ENCODE measurements at places on chromosomes 7 and 10.

GRCh38 chr10:30062090-30062489, 2.7 kb upstream of the JCAD start:
- no peak for DNase-seq

DNA sequence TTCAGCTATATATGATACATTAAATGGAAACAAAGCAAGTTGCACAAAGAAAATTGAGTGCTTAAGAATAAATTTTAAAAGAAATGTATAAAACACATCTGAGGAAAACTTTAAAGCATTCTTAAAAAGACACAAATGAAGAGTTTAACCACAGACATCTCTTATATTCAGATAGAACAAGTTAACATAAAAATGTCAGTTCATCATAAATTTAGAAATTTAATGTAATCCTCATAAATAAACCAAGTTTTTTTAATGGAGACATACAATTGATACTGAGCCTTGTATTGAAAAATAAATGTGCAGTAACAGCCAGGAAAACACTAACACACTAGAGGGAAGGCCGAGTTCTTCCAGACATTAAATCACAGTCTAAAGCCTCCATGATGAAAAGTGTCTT, 243.9 kb upstream of the MKLN1 start:
- no peak for DNase-seq

- no peak for DNase-seq
These were observed 4.2 kb downstream of the CYP17A1 start for GRCh38 chr10:102832987-102833386.

DNA sequence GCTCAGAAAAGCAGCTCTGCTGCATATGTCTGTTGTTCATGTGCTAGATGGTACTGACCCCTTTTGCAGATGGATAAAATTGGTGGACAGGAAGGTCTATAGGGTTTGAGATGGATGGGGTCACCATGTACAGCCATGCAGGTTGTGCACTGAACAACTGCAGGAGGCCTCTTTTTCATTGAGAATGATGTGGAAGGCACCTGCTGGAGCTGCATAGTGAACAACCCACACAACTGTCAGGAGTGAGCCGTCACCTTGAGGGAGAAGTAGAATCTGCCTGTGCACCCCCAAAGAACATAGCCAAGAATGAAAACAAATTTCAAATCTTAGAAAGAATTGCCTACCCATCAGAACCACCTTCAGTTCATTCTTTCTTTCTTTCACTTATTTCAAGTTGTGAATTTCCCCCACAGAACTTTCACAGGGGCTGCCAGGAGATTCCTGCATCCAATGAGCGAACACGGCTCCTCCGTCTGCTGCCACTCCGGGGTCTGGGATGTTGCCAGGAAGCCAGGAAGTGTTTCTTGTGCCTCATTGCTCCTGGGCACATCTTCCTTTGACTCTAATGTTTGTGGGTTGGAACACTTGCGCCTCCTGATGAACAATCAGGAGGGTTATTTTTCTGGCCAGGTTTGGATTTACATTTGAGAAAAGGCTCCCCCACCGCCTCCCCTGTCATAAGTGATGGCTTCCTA, 53.7 kb upstream of the DOCK1 start:
- DNase-seq = no peak

DNA sequence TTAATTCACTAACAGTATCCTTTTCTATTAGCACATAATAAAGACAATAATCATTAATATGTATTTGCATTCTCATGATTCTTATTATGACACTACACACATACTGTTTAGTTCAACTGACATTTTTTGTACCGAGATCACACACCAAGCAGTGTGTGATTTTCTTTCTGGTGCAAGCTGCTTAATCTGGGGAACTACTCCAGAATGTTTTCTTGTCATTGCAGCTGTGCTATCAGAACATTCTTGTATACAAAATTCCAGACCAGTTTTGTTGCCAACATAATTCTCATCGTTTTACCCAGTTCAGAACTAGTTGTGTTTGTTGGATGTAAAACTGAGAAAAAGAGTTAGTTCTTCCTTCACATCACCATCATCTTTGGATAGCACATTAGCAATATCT, 37.4 kb downstream of the VKORC1L1 start:
- no peak for DNase-seq

GRCh38 chr10:63760034-63760707, 239.0 kb downstream of the REEP3 start:
- DNase-seq = no peak

- DNase-seq = no peak
These were observed 64.8 kb upstream of the PAPSS2 start for GRCh38 chr10:87594864-87595263.

GRCh38 chr10:110163841-110164240, 43.6 kb upstream of the MXI1 start:
- no peak for DNase-seq

- DNase-seq = no peak
These were observed 2.1 kb downstream of the ADD3 start for GRCh38 chr10:110009736-110010475.

DNA sequence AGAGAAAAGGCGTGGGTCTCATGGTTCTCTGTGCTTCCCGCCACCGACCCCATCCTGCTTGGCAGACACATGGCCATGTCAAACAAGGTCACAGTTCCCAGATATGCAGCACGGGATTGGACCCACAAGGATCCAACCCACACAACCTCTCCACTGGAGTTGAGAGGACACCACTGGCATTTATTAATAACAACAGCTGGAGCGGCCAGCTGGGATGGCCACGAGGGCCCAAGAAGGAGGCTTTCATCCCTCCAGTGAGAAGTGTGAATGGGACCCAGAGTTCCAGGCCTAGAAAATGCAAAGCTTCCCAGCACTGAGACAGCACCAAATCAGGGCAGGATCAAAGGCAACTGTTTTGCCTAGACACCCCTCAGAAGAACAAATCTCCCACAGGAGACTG, 31.5 kb downstream of the FGFR2 start:
- no peak for DNase-seq

DNA sequence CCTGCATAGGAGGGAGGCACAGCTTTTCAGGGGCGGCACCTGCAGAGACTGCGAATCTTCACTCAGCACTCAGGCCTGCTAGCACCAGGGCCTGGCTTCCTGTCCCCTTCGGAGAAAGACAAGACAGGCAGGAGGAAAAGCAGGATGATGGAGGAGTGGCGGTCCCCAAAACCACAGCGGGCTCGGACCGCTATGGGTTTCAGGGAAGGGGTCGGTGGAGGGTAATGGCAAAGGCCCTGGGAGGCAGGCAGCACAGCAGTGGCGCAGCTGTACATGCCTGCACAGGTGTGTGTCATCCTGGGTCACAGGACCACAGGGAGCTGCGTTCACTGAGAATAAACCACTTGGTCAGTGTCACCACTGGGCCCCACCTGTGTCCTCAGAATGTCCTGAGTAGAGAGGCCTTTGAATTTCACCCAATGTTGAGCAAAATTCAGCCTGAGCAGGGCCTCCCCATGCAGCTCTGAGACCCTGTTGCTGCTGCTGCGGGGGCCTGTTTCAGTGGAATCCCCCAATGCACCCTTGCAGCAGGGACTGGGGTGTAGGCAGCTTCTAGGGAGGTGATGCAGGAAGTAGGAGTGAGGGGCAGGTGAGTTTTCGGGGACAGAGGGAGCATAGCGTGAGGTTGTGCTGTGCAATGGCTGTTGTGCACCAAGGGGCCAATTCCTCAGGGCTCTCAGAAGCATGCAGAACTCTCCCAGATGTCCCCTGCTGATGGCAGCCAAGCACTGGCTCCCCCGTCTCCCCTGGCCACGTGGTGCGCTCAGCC, 90.6 kb upstream of the PPP2R2D start:
- no peak for DNase-seq

GRCh38 chr7:117759950-117760640, 113.1 kb downstream of the CTTNBP2 start:
- DNase-seq = no peak

GRCh38 chr10:93491602-93492121, 4.8 kb upstream of the CEP55 start:
- no peak for DNase-seq

- no peak for DNase-seq
These were observed 523.9 kb downstream of the ADRA2A start for GRCh38 chr10:111600772-111601171.

- DNase-seq = no peak
These were observed 26.5 kb upstream of the CNTNAP2 start for GRCh38 chr7:146090023-146090645.
